Calu3 (cell line): ENCODE measurements at places on chromosomes 1 and 21.

DNA sequence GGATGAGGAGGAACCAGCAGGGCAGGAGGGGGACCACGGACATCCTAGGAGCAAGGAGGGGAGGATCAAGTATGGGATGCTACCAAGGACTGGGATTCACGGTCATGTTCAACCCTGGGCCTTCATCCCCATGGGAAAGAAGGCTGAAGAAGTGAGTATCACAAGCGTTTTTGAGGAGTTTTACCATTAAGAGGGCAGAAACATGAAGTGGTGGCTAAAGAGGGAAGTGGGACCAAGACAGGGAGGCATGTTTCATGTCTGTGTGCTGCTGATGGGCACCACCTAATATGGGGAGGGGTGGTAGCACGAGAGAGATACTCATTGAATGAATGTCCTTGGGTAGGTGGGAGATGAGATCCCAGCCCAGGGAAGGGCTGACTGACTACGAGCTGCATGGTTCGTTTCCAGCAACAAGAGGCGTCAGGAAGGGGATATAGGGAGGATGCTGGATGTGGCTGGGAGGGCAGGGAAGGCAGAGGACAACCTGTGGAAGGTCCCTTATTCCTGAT is 11.3 kb upstream of the LSS start:
- H3K4me1 ChIP-seq, result no peaks in the 10 kb centered on the region
- no peak for DNase-seq
- no peak overlapping the region for H3K27ac ChIP-seq
- H3K36me3 ChIP-seq, result peaks cover 25% of the 10 kb centered on the region

- no peaks in the 10 kb centered on the region for H3K36me3 ChIP-seq
- peaks cover 54% of the 10 kb centered on the region for H3K27me3 ChIP-seq
- no peak overlapping the region for H3K27ac ChIP-seq
- H3K4me1 ChIP-seq, result no peaks in the 10 kb centered on the region
Observed at GRCh38 chr1:3058263-3059030, 10.6 kb upstream of the PRDM16 start.

DNA sequence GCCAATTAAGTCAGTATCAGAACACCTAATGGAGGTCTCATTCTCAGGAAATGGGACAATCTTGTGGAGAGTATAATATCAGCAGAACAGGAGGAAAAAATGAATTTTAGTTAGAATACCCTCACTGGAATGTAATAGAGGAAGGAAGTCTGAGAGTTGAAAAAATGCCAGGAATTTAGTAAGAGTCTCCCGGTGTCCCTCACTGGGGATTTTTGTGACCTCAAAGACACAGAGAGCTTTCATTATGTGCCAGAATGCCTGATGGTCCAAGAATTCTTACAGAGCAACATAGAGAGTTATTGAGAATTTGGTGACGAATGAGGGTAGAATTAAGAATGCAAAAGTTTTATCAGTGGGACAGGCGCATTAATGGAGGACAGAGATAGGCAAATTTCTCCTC is 443.5 kb upstream of the B3GALT2 start:
- DNase-seq, result no peak
- H3K27ac ChIP-seq, result peak overlapping the region; percentile 42
- H3K4me3 ChIP-seq, result peak overlapping the region; percentile 37

DNA sequence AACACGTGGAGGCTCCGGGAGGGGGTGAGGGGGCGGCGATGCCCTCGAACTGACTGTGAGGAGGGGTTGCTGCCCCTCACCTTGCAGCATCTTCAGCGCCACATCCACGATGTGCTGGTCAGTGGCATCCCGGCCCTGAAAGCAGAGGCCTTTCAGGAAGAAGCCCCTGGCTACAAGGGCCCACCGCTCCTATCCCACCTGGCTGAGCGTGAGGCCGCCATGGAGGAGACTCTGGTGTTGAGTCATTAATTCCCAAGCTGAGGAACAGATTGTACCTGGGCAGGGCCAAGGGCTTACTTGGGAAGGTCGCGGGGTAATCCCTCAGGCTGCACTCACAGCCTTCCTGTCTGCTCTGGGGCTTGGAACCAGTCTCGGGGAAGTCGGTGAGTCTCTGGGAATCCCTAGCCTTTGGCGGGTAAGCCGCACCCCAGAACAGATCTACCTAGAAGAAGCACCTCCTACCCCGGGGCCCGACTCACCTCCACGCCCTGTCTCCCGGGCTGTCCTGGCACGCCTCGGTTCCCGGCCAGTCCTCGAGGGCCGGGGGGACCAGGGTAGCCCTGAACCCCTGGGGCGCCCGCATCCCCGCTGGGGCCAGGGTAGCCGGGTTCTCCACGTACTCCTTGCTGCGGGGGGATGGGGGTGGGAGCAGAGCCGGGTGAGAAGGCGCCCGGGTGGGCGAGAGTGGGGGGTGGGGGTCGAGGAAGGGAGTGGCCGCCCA is 13.9 kb downstream of the COL9A2 start:
- peaks cover 7% of the 10 kb centered on the region for H3K4me1 ChIP-seq
- no peaks in the 10 kb centered on the region for H3K27me3 ChIP-seq
- no peaks in the 10 kb centered on the region for H3K36me3 ChIP-seq
- no peak for DNase-seq

- no peaks in the 10 kb centered on the region for H3K4me1 ChIP-seq
- H3K27ac ChIP-seq, result no peak overlapping the region
- H3K27me3 ChIP-seq, result no peaks in the 10 kb centered on the region
- no peak overlapping the region for H3K4me3 ChIP-seq
- DNase-seq, result no peak
Observed at GRCh38 chr1:74375376-74375775, 137.0 kb downstream of the LRRC53 start.

DNA sequence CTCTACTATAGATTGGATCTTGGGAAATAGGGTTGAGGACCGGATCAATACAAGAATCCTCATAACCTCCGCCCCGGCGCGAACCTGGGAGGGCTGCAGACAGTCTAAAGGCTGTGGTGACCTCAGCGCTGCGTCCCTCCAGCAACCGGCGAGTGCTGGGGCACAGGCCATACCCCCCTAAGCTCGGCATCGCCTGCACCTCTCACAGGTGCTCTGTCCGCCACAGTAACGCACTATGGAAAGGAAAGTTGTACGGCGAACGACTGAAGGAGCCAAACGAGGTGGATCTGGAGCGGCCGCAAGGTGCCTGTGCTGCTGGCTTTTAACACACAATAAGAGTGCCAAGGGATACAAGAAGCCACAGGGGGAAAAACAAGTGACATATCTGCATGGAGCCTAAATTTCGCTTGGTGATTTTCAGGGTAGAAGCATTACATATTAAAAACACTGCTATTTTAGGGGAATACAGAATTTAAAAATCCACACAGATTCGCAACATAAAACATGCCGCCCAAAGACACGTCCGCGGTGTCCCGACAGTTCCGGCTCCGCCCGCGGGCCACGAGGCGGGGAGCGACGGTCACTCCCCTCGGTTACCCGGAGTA is 1.4 kb upstream of the RBM15 start:
- peaks cover 14% of the 10 kb centered on the region for H3K36me3 ChIP-seq
- H3K27ac ChIP-seq, result no peak overlapping the region
- DNase-seq, result peak; percentile 43

DNA sequence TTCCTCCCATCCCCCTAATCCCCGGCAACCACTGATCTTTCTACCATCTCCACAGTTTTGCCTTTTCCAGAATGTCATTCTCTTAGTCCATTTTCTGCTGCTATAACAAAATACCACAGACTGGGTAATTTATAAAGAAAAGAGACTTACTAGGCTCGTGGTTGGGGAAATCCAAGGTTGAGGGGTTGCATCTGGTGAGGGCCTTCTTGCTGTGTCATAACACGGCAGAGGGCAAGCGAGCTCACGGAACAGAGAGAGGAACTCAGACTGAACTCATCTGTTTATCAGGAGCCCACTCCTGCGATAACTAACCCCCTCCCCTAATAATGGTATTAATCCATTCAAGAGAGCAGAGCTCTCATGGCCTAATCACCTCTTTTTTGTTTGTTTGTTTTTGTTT is 52.0 kb downstream of the RUNX3 start:
- no peak for DNase-seq
- no peaks in the 10 kb centered on the region for H3K4me1 ChIP-seq
- no peaks in the 10 kb centered on the region for H3K36me3 ChIP-seq

DNA sequence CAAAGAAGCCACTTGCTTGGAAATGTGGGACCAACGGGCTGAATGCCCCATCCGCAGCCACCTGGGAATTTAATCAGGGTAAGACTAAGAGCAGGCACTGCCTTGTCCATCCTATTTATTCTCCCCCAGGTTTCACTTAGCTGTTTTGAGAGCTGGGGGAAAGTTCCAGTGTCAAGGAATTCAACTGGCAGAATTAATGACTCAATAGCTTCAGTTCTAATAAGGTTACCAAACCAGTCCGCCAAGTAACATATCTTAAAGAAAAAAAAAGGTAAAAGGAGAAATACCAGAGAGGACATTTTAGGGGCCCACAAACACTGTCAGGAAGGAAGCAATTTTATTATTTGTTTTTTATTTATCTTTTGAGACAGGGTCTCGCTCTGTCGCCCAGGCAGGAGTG is 157.6 kb upstream of the SOD1 start:
- no peaks in the 10 kb centered on the region for H3K27me3 ChIP-seq
- peak; percentile 2 for DNase-seq
- no peak overlapping the region for H3K27ac ChIP-seq
- no peaks in the 10 kb centered on the region for H3K36me3 ChIP-seq

DNA sequence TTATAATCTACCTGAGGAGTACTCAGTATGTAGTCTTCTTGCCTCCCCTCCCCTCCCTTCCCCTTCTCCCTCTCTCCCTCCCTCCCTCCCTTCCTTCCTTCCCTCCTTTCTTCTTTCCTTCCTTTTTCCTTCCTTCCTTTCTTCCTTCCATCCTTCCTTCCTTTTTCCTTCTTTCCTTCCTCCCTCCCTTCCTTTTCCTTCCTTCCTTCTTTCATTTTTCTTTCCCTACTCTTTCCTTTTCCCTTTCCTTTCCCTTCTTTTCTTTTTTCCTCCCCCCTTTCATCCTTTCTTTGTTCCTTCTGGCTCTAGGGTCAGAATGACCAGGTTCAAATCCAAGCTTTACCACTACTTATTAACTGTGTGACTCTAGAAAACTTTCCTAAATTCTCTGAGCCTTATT is 48.5 kb upstream of the HAO2 start:
- H3K27me3 ChIP-seq, result no peaks in the 10 kb centered on the region
- no peak overlapping the region for H3K27ac ChIP-seq
- H3K36me3 ChIP-seq, result no peaks in the 10 kb centered on the region
- no peak for DNase-seq
- H3K4me3 ChIP-seq, result no peak overlapping the region
